ENCODE measurements at places on chromosomes 4 and X. TPM values are rescaled to one million over a fixed set of nuclear protein-coding genes. Genes with fewer than 3 reads are reported as not detected.

DNA sequence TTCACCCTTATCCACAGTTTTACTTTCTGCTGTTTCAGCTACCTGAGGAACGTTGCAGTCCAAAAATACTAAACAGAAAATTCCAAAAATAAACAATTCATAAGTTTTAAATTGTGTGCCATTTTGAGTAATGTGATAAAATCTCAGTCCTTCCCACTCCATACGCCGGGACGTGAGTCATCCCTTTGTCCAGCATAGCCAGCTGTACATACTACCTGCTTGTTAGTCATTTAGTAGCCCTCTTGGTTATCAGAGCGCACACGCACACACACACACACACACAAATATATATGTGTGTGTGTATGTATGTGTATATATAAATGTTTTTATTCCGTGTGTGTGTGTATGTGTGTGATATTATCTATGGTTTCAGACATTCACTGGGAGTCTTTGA lies 4.8 kb upstream of the CCSER1 start:
- DNase-seq: no peak

Gene SGCB
- total RNA-seq: 6.8 TPM

Gene NXF3
- total RNA-seq: not detected

DNA sequence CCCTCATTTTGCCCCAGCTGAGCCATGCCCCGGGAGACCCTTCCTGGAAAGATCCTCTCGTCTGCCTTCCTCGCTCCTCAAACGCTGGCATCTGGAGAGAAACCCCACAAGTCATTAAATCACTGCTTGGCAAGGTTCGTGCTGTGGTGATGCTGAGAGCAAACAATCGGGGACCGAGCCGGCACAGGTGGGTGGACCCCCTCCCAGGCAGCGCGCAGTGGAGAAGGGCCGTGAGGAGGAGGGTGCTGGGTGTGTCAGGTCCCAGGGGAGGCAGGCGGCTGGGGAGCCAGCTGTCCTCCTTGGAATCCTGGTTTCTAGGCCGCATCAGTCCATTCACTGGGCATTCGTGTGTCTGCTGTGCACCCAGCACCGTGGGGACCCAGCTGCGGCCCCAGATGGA lies 64.9 kb upstream of the PSAPL1 start:
- no peak for DNase-seq

Gene TEX13B
- not detected for total RNA-seq

- DNase-seq: no peak
These were observed 40.7 kb downstream of the PALLD start for GRCh38 chr4:168537571-168537970.

DNA sequence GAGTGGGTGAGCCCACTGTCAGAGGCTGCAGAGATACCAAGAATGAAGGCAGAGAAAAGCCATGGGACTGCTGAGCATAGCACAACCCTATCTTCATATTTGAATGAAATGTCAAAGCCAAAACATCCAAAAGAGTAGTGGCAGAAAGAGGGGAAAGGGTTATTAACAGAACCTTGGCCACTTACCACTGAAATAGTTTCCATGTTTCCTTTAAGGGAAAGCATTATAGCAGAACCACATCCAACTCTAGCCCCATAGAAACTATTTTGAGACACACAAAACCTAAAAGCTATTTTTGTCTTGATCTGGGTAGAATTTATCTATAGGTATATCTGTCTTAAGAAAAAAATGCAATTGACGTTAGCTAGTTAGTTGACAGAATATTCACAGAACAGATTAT lies 140.1 kb downstream of the CBR4 start:
- no peak for DNase-seq

DNA sequence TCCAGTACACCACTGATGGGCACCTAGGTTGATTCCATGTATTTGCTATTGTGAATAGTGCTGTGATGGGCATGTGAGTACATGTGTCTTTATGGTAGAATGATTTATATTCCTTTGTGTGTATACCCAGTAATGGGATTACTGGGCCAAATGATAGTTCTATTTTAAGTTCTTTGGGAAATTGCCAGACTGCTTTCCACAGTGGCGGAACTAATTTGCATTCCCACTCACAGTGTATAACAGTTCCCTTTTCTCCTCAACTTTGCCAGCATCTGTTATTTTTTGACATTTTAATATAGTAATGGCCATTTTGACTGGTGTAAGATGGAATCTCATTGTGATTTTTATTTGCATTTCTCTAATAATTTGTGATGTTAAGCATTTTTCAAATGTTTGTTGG lies 25.9 kb downstream of the CC2D2A start:
- DNase-seq: no peak

DNA sequence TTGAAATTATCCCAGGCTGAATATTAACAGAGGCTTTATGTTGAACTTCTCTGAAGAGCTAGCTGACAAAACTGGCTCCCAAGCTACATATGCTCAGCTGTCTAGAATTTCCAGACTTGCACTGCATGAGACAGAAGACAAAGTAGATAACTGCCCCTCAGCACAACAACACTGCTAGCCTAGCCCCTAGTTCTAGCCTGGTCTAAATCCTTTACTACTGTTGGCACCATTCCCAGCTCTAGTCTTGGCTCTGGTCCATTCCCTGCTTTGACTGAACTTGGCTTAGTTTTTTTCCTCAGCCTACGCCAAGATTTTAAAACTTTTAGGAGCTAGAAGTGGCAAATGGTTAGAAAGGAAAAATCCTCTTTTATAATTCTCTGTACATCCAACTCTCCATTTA lies 7.6 kb upstream of the OPHN1 start:
- peak; percentile 39 for DNase-seq

Gene CXCL8
- total RNA-seq: 11.5 TPM

DNA sequence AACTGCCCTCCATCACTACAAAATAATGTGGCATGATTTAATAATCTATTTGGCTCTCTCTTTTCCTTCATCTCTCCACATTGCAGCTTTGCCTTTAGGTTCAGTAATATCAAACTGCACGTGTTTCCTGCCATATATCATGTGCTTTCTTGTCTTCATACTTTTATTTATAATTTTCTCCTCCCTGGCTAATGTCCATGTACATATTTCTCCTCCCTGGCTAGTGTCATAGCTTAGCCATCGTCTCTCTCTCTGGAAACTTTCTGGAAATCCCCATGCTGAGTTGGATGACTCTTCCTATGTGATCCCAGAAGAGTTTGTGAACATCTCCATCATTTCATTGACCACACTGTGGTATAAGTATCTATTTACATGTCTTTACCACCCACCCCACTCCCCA lies 21.3 kb upstream of the PDGFC start:
- no peak for DNase-seq

Gene TBC1D8B
- total RNA-seq: 4.2 TPM

- DNase-seq: no peak
These were observed 162.5 kb upstream of the GALNT7 start for GRCh38 chr4:173005912-173006633.

Gene ATP6AP2
- 115 TPM for total RNA-seq

Gene CFAP99
- not detected for total RNA-seq

Gene FMR1NB
- not detected for total RNA-seq

- peak; percentile 88 for DNase-seq
These were observed at the start of gene LAMTOR3 for GRCh38 chr4:99894161-99894997. TSS of gene LAMTOR3 (minus strand) at chr4:99894427. CDS start at chr4:99893963, 464 bp downstream.

DNA sequence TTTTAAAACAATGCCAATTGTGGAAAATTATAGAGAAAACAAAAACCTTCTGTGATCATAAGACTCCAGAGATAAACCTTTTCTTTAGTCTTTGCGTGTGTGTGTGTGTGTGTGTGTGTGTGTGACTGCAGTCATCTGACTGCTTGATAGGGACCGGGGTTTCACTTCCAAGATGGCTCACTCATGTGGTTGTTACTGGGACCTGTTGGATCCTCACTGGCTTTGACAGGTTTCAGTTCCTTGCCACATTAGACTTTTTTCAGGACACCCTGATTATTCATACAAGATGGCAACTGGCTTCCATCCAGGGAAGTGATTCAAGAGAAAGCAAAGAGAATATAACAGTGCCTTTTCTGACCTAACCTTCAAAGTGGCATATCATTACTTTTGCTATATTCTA lies 21.9 kb upstream of the MAD2L1 start:
- DNase-seq: no peak

Data from SK-MEL-5 (cell line).